ENCODE measurements at places on chromosomes 7 and 10. TPM values are rescaled to one million over a fixed set of nuclear protein-coding genes. Genes with fewer than 3 reads are reported as not detected.
A peak's percentile ranks its signal among the peaks of the same experiment; 100 is the strongest.

The MXI1 gene
- total RNA-seq = 29.1 TPM

The IGF2BP3 gene
- 1.3 TPM for total RNA-seq

The CPA2 gene
- not detected for total RNA-seq

The NCAPG2 gene
- total RNA-seq = 182 TPM

The LEP gene
- not detected for total RNA-seq

The GLI3 gene
- 0.15 TPM for total RNA-seq

The GRM8 gene
- total RNA-seq = not detected

GRCh38 chr10:77006836-77007511 is 630.6 kb downstream of the KCNMA1 start:
- no peak for DNase-seq

GRCh38 chr7:118152149-118152548 is 31.8 kb upstream of the LSM8 start:
- no peak for DNase-seq

- no peak for DNase-seq
These were observed 194.4 kb upstream of the IMMP2L start for GRCh38 chr7:111756687-111757178.

GRCh38 chr10:124708922-124709520 is 35.2 kb downstream of the FAM53B start:
- DNase-seq = no peak

- peak; percentile 90 for DNase-seq
These were observed 147.3 kb downstream of the CELF2 start for GRCh38 chr10:11164803-11165590.

DNA sequence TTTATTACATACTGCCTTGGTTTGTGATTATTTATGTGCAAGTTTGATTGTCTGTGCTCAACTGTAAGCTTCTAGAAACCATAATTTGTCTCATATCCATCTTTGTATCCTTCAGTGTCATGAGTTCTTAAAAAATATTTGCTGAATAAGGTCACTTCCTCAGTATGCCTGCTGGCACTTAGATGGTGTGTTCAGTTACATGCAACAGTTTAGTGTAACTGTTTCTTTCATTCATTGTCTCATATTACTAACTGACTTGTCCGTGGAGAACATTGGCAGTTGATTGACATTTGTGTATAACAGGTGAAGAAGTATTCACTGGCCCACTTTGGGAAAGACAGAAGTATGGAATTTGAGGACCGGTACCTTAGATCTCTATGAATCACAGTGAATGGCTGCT is 236.9 kb downstream of the PRKG1 start:
- no peak for DNase-seq

- DNase-seq = no peak
These were observed 305.7 kb downstream of the FZD1 start for GRCh38 chr7:91569728-91570457.

DNA sequence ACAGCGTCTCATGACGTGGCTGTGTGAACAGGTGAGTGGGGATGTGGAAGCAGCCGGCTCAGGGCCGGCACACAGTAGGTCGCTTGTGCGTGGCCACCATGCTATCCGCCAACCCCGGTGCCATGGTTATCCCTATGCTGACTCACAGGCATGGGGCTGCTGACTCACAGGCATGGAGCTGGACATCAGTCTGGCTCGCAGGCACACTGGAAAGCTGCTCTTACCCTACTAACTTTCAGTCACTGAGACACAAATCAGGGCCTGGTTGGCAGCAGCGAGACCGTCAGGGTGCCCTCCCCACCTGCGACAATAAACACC is 341.9 kb downstream of the PTPRN2 start:
- DNase-seq = no peak

- DNase-seq = peak; percentile 96
These were observed 12.4 kb upstream of the HUS1 start for GRCh38 chr7:47991741-47992311.

DNA sequence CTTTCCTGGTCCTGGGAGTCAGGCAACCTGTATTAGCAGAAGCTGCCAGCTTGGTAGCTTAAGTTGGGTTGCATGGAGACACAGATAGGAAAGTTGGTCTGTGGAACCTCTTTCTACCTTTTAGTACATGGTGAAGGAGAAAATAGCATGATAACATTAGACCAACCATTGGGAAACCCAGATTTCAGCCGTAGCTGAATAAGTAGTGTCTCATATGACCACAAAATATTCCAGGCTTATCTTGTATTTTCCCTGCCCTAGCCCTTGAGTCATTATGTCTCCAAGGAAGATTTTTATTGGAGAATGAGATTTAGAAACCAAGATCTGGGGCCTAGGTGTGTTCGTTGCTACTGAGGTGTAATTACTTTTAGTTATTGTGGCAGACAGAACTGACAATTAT is 67.2 kb downstream of the CCSER2 start:
- no peak for DNase-seq
